Right hindlimb (tissue), 1 donor: ENCODE measurements at places on chromosomes 6 and 20.

DNA sequence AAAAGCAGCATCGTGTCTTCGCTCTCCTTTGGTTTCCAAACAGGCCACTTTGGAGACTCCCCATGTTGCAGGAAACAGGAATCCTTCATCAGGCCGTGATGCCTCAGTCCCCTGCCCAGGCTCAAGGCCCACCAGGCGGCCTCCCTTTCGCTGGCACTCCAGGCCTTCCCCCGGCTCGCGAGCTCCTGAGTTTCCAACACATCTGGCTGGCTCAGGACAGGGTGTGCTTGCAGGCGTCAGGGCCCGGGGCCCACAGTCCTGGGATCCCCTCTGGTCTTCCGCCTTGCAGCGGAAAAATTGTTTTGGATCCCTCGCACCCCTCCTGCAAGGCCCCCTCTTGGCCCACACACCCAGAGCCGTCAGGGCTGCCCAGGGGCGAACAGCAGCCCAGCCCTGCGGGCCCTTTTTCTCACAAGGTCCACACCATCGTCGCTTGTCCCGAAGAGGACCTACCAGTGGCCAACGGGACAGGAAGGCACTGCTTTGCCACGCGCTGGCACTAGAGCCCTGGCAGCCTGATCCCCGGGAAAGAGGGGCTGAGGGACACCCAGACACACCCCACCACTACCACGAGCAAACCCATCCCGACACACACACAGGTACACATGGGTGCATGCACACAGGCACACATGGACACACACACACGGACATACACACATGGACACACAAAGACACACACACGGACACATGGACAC lies 1930.9 kb upstream of the DEFB115 start:
- no peak for DNase-seq

- DNase-seq = no peak
Measured at GRCh38 chr6:46789434-46790354, 3.5 kb upstream of the MEP1A start.

DNA sequence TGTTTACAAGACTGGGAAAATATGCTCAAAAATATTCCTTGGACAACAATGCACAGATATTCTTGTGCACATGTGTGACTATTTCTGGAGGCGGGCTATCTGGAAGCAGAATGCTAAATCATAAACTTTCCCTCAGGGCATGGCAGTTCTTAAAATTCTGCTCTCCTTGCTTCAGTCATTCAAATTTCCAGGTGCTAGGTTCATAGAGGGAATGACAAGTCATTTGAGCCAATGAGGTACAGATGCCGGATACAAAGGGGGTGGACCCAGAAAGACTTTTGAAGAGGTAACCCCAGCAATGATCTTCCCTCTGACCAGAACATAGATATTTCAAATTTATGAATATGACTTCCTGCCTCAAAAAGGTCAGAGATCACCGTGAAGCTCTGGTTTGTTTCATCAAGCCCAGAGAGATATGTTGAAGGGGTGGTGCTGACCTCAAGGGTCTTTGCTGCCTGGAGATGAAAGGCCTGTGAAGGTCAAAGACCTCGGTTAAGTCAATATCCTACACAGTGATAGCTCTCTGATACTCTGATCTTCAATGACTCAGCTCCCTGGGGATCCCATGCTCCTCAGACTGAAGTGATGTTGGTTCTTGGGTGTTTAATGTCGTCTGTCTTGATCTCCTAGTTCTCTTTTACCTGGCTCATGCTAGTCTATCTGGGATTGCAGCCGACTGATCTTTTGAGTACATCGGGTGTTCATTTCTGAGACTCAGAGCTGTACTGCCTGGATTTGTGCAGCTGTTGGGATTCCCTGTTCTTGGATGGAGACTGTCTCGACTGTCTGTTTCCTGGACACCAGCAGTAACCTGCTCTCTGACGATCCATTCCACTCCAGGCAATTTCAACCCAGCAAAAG lies 47.5 kb upstream of the TSHZ2 start:
- DNase-seq = no peak

DNA sequence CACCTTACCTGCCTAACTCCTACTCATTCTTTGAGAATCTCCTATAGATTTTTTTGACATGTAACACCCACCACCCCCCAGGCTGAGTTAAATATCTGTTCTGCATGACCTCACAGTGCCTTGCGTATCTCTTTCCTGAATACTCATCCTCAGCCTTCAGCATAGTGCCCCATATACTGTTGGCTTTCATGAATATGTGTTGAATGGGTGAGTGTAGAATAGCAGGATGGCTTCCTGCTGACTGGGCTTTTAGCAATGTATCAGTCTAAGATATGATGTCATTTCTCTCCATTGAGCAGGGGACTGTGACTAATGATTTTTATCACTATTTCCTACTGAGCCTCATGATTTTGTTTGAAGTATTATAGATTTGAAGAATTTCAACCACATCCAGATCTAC lies 361.6 kb upstream of the MARCKS start:
- DNase-seq = no peak
